Fibroblast of skin of scalp (primary cell): ENCODE measurements at places on chromosomes 2 and 18.

DNA sequence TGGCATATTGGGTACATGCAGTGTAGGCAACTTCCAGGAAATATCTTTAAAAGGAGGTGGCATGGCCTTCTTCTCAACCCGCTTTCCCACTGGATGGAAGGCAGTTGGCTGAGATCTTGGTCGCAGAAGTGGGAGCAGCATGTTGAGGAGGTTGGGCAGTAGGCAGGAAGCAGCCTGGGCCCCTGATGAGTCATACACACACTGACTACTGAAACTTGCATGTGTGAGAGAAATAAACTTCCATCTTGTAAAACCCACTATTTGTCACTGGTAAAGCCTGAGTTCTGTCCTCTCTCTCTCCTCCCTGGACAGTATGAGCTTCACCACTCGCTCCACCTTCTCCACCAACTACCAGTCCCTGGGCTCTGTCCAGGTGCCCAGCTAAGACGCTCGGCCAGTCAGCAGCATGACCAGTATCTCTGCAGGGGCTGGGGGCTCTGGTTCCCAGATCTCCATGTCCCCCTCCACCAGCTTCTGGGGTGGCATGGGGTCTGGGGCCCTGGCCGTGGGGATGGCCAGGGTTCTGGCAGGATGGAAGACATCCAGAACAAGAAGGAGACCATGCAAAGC, 233.8 kb upstream of the SPRED2 start:
- DNase-seq = peak; percentile 69

- no peak for DNase-seq
Measured at GRCh38 chr2:68340226-68341061, 20.7 kb upstream of the CNRIP1 start.

GRCh38 chr2:125925891-125926546, 729.9 kb upstream of the GYPC start:
- DNase-seq = no peak

GRCh38 chr2:108965540-108966289, 23.3 kb downstream of the EDAR start:
- no peak for DNase-seq

- no peak for DNase-seq
Measured at GRCh38 chr2:59093571-59093970, 852.4 kb upstream of the FANCL start.

DNA sequence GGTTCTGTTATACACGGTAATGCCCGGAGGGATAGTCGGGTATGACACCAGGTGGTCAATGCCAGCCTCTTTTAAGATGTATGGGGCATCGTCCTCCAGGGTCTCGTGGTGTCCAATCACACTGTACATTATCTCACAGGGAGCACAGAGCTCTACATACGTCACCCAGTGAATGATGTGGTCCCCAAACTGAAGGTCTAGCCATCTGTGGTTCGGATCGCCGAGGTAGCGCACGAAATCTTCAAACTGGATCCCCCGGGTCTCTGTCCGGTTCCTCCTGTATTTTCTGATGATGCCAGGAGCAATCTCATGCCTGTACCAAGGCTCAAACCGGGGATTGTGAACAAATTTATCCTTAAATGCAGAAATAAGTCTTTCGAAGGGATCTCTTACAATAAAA, 24.1 kb downstream of the CHST10 start:
- DNase-seq = no peak

DNA sequence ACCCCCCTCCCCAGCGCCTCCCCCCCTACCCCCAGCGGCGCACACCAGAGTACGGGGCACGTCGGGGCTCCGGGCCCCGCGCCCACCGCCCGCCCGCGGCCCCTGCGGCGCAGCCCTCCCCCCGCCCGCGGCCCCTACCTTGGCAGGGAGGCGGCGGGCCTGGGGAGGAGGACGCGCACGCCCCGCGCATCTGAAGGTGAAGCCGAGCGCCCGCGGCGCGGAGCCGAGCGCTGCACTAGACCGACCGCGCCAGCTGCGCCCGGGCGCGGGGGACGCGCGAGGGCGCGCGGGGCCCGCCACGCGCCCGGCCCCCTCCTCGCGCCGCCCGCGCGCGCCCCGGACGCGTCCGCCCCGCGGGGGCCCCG, at the start of gene ZNF516:
TSS of gene ZNF516 (minus strand) at position 237 of the 365 bp plus-strand sequence. CDS start 52,188 bp downstream, outside the sequence.
- no peak for DNase-seq

DNA sequence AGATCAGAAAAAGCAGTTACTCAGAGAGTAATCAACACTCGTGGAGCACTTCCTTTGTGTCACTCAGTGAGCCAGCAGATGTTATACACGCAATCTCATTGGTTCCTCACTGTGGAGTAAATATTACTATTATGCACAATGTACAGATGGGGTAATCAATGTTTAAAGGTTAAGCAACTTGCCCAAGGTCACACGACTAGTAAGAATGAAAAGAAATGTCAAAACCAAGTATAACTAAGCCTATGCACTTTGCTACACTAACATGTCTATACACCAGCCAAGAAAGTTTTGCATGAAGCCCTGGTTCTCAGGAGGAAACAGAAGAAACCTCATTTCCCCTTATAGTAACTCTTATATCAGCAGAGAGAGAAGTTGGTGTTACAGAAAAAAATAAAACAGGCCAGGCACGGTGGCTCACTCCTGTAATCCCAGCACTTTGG, 5.4 kb downstream of the METTL21A start:
- DNase-seq = no peak

GRCh38 chr2:165876712-165877111, 76.9 kb downstream of the TTC21B start:
- peak; percentile 13 for DNase-seq

- peak; percentile 78 for DNase-seq
Measured at GRCh38 chr2:168210895-168211570, 36.4 kb downstream of the STK39 start.

DNA sequence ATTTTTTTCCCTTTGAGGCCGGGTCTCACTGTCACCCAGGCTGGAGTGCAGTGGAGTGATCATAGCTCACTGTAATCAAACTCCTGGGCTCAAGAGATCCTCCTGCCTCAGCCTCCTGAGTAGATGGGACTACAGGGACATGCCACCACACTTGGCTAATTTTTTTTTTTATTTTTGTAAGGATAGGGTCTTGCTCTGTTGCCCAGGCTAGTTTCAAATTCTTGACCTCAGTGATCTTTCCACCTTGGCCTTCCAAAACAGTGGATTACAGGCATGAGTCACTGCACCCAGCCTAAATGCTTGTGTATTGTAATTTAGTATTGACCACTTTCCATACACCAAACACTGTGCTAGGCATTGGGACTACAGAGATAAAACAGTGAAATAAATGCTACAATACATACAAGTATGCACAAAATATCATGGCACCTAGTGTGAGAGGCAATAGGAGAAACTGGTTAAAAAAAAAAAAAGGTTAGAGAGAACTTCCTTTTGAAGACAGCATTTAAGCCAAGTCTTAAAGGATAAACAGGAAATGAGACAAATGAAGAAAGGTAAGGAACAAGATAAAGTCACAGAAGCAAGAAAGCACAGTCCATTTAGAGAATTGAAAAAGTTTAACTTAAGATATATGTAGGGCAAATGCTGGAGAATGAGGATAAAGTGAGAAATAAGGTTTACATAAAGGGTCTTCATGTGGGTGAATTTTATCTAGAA, 113.4 kb downstream of the GORASP2 start:
- DNase-seq = no peak

DNA sequence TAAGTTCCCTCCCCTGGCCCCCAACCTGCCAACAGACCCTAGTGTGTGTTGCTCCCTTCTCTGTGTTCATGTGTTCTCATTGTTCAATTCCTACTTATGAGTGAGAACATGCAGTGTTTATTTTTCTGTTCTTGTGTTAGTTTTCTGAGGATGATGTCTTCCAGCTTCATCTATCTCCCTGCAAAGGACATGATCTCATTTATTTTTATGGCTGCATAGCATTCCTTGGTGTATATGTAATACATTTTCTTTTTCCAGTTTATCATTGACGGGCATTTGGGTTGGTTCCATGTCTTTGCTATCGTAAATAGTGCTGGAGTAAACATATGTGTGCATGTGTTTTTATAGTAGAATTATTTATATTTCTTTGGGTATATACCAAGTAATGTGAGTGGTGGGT, 602.2 kb downstream of the DSC3 start:
- DNase-seq = peak; percentile 0

- DNase-seq = no peak
Measured at GRCh38 chr2:118856978-118857676, 9.7 kb upstream of the EN1 start.

- no peak for DNase-seq
Measured at GRCh38 chr2:88897715-88898114, 206.2 kb downstream of the RPIA start.

DNA sequence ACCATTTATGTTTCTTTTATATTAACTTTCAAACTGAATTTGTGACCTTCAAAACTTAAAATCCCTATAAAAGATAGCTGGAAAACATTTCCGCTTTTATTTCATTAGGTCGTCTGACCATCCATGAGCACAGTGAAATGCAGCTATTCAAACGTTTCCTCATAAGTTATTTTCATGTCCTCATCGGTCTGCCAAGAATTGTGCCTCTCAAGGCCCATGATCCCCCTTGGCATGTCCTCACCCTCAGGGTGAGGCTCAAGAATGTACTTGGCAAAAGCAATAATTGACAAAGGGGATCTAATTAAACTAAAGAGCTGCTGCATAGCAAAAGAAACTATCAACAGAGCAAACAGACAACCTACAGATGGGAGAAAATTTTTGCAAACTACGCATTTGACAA, 12.4 kb downstream of the SLC66A2 start:
- no peak for DNase-seq

GRCh38 chr18:67682516-67682915, 166.0 kb upstream of the DSEL start:
- DNase-seq = no peak

GRCh38 chr2:238061315-238062202, 758 bp downstream of the SCLY start:
- DNase-seq = peak; percentile 18

GRCh38 chr18:25737710-25738311, 352.6 kb downstream of the SS18 start:
- peak; percentile 99 for DNase-seq

GRCh38 chr2:50648041-50648700, 383.8 kb downstream of the NRXN1 start:
- no peak for DNase-seq

DNA sequence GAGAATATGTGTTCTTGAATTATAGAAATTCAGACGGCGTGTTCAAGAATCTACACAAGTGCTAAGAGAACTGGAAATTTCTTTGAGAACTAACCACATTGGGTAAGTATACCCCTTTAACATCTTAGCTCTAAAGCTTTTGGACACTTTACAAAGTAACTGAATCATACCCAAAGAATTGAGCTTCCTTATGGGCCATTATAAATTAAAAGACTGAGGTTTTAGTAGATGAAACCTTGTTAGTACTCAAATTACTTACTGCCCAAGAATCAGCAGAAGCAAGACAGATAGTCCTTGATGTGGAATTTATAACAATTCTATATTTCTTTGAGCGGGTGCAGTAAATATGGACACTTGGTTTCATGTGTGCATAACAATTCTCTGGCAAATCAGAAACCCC, 168.3 kb downstream of the PRPF40A start:
- DNase-seq = peak; percentile 29

DNA sequence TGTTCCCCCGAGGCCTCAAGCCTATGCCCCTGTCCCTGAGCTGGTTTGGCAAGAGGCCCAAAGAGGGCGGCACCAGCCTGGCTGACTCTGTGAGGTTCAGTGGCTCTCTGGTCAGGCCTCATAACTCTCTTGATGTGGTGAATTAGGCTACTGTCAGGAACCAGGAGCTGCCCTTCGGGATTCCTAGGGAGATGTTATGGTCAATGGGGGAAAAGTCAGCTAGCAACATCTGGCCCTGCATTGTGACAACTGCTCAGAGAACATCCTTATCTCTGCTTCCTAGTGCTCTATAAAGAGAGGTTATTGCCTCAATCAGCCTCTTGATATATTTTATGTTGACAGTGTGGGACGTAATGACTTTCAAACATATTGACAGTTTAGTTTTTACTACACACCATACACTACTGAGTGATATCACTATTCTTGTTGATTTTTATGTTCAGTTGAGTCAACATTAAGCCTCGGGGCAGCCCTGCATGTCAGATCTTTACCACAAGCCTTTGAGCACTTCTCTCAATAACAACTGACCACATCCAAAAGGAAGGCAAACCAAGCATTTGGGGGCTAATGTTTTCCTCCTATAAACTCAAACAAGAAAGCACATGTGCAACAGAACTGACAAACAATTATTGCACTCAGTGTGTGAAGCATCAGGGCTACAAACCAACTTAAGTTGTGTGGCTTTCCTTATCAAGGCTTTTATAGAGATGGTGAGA, 448.3 kb upstream of the SLC14A2 start:
- DNase-seq = peak; percentile 23

GRCh38 chr2:162731917-162732804, 106.4 kb downstream of the KCNH7 start:
- no peak for DNase-seq

DNA sequence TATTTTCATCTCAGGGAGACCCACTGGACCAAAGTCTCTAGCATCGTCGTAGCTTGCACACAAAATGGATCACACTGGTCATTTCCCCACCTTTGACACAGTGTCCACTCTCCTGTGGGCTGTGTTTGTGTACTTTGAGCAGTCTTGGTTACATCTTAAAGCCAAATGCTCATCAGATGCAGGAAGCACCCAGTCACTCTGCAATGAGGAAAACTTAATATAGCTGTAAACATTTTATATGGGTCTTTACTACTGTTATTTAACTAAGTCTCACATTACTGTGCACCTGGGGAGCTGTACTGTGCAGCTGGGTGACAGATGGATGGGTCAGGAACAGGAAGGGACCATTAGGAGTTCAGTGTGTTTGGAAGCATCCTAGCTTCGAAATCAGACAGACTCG, 109.0 kb upstream of the CXCR4 start:
- no peak for DNase-seq

DNA sequence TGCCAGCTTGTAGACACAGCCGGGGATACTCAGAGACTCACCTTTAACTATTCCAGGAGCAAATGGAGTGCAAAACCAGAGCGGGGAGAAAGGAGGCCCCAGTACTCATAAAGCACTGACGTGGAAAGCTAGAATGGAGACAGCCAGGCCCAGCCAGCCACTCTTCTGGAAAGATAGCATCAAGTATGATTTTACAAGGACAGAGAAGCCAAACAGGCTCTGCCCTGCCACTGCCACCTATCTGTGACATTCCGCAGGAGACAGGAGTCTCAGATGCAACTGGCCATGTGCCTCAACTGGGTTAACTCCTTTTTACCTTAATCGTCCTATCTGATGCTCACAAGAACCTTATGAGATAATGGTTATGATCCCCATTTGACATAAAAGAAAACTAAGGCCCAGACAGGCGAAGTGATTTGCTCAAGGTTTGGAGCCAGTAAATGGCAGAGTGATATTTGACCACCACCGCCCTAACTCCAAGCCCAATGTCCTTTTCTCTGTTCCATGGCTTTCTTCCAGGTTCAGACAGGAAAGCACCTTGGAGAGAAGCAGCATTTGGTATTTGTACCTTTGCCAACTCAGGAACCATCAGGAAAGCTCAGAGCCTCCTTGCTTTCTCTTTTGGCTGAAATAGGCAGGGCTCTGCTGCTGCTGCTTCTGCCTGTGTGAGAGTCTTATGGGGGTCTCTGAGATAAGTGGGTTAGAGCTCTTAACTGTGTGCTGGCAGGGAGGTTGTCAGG, 15.6 kb downstream of the KIF3C start:
- no peak for DNase-seq

GRCh38 chr2:50538147-50538546, 493.8 kb downstream of the NRXN1 start:
- no peak for DNase-seq

GRCh38 chr2:61100801-61101200, 35.1 kb downstream of the SANBR start:
- DNase-seq = peak; percentile 74
